ENCODE measurements at places on chromosomes 4 and X.

DNA sequence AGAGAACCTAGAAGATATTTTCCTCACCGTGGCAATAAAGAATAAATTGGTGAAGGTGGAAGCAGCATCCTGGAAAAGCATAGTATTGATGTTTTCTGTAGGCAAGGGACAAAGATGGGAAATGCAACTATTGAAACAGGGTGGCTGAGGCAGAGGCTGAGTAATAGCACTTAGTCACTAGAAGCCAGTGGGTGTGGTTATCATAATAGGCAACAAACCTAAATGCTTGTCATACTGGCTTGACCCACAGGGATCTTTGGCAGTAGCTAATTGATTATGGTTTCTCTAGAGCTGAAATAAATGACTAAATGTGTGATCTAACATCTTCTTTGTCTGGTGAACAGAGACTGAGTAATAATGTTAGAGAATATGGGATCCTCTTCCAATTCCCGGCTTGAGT, 353.6 kb upstream of the RPS6KA3 start:
- DNase-seq, result no peak

DNA sequence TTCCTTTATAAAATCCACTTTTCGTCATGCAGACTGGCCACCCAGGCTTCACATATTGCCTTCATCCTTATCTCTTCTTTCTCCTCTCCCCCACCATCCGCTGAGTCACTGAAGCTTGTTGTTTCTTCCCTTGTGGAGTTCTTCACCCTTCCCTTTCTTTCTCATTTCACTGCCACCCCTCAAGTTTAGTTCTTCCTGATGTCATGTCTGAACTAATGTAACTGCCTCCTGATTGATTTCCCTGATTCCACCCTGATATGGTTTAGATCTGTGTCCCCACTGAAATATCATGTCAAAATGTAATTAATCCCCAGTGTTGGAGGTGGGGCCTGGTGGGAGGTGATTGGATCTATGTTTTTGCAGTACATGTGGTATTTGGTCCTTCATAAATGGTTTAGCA, 151.4 kb downstream of the CPEB2 start:
- DNase-seq, result no peak

GRCh38 chrX:119398587-119398973, 556 bp upstream of the SLC25A43 start:
- DNase-seq, result no peak

GRCh38 chr4:165583341-165583740, 204.5 kb downstream of the CPE start:
- no peak for DNase-seq

DNA sequence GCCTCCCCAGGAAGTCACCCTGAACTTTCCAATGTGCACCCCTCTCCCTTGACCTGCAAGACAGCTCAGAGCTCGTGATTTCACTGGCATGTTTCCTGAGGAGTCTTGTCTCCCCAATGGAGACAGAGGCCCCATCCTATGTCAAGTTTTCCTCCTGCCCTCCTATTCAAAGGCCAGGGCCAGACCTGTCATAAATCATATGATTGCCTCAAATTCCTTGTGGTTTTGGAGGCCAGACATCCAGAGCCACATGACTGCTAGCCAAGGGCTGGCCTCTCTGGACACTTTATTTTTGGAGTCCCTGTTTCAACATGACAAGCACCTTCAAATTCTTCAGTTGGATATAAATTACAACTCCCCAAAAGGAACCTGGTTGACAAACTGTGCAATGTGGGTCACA, 76.0 kb upstream of the TFDP3 start:
- no peak for DNase-seq

Measured in stimulated activated CD4-positive, alpha-beta T cell treated with anti-CD3 and anti-CD28 coated beads, Interleukin-2, amount 100 ng/mL, for 48 hours (primary cell).